ENCODE measurements at places on chromosomes 13 and 19. TPM values are rescaled to one million over a fixed set of nuclear protein-coding genes. Genes with fewer than 3 reads are reported as not detected.

GRCh38 chr13:94233837-94234236 lies 245.6 kb downstream of the DCT start:
- no peak for ATAC-seq

- no peak for ATAC-seq
Measured at GRCh38 chr13:85230691-85231093, 568.5 kb downstream of the SLITRK6 start.

- ATAC-seq: no peak
Measured at GRCh38 chr13:50374517-50374916, 359.3 kb downstream of the KCNRG start.

DNA sequence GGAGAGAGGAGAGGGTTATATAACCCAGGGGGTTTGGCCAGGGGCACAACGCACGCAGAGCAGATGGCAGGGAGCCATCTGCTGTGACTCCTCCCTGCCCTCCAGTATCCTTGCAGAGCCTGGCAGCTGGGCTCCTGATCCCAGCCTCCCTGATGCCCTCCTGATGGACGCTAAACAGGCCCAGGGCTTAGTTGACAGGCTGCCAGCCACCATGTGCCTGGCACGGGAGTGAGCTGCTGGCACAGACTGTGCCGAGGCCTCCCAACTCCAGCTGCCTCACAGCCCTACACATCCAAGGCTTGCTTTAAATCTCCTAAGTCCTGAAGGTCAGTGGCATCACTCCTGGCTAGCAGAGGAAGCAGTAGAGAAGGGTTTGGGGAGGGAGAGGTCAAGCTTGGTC lies 16.7 kb downstream of the SYDE1 start:
- no peak for ATAC-seq

ATCAY gene
- total RNA-seq: not detected
